SW480 (cell line): ENCODE measurements at places on chromosomes 3 and 15.
A peak's percentile ranks its signal among the peaks of the same experiment; 100 is the strongest.

DNA sequence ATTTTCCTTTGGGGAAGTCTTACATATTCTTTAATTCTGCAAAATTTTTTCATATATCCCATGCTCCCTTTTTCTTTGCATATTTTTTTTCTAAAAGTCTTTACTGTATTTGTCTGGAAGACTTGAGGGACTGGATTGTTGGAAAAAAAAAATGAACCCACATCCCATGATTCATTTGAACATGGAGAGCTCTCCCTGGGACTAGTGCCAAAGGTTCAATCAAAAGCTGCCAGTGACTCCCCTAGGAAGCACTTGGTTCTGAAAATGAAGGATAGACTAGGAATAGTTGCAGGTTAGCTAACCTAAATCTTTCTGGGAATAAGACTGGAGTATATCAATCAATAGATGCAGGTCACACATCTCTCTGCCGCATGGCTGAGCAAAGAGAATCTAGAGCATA is 16.4 kb upstream of the BNC1 start:
- DNase-seq: no peak

GRCh38 chr3:60427109-60427508 is 824.1 kb downstream of the FHIT start:
- DNase-seq: no peak

GRCh38 chr15:25661898-25662297 is 201.2 kb downstream of the ATP10A start:
- DNase-seq: no peak

DNA sequence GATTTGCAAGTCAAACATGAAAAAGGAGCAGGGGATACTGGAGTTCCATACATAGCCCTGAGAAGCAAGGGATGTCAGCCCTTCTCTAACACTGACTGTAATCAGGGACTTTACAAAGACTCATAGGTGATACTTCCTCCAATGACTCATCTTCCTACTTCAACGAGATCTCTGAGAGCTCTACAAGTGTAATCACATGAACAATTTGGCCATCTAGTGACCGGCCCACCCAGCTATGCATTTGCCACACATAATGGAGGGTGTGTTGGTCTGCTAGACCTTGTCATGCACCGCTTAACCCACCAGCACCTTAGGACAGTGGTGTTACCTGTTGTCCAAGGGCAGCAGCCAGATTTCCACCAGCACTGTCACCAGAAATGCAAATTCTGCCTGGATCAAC is 75.3 kb downstream of the NCEH1 start:
- DNase-seq: peak; percentile 43

DNA sequence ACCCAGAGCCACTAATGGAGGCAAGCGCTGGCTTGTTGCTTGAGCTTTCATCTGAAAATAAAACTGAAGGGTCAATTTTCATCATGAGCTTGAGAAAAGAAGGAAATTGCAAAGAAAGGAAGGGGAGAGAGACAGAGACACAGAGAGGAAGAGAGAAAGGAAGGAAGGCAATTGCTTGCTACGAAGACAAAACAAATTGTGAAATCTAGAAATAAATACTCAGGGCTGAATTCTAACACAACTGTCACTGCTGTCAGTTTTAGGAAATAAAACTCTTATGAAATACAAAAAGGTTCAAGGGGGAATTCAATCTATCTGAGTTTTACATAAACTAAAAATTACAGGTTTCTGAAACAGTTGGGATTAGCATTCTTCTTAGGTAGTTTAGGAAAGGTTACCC is 36.7 kb downstream of the FOXP1 start:
- DNase-seq: no peak

GRCh38 chr3:171172070-171172469 is 145.6 kb upstream of the SLC2A2 start:
- no peak for DNase-seq

GRCh38 chr3:99639579-99639978 is 1.2 kb downstream of the COL8A1 start:
- no peak for DNase-seq

- DNase-seq: peak; percentile 51
Measured at GRCh38 chr15:74725225-74725774, at the start of gene CYP1A1. Gene CYP1A1 (minus strand): TSS chr15:74725528. CDS start chr15:74723097, 2,431 bp downstream.
